ENCODE measurements at places on chromosomes 1 and 21.

- DNase-seq, result peak; percentile 3
Observed at GRCh38 chr21:30072496-30072895, 94.1 kb downstream of the CLDN17 start.

- no peak for DNase-seq
Observed at GRCh38 chr1:61979729-61980128, 214.9 kb upstream of the L1TD1 start.

GRCh38 chr21:22791376-22791775, 1793.2 kb downstream of the NCAM2 start:
- no peak for DNase-seq

DNA sequence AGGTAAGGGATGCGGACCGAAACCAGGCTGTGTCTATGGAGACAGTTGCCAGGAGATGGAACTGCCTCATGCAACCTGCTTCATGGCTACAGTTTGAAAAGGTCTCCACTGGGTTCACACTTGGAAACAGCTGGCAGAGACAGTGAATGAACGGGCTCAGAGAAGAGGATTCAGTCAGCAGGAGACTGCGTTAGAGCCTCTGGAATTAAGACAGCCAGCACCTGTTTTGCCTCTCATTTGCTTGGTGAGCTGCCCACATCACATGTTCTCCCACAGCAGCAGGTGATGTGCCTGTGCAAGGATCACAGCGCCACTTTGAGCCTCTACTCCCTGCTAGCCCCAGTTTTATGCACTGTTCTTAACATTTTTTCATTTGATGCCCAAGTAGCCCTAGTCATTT, 321.0 kb downstream of the PLPP3 start:
- no peak for DNase-seq

GRCh38 chr1:119260506-119260905, 108.1 kb upstream of the HAO2 start:
- no peak for DNase-seq

DNA sequence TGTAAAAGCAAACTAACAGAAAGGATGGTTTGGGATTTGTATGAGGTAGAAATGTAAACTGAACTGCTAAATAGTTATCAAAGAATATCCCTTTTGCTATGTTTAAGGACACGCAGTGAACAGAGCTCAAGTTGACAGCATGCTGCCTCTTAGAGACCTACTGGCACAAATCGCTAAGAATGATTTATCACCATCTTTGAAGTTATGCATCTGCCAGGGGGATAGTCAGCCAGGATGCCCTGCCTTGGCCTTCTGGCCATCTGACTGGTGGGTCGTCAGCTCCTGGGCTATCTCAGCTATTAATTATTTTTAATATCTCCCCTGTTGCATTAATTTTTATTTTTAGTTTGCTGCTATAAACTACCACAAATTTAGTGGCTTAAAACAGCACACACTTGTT, 334.8 kb upstream of the KAZN start:
- DNase-seq, result no peak

DNA sequence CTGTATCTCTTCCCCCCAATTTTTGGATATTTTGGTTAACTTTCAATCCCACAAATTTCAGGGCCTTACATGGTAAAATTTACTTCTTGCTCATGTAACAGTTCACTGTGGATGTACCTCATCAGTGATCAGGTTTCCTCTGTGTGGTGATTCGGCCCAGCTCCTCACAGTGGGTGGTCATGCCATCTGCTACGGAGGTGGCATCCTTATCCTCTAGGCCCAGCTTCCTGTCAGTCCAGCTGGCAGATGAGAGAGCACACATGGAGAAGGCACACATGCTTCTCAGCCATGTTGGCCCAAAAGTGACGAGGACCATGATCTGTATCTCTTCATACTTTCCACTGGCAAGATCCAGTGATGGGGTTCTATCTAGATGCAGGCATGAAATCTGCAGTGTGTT, 27.2 kb downstream of the PCBP3 start:
- DNase-seq, result no peak

- DNase-seq, result no peak
Observed at GRCh38 chr1:34578306-34578705, 176.5 kb upstream of the GJB5 start.

GRCh38 chr1:48627486-48627885, 149.2 kb downstream of the BEND5 start:
- DNase-seq, result no peak

GRCh38 chr1:115632251-115633026, 9.3 kb upstream of the VANGL1 start:
- DNase-seq, result no peak

DNA sequence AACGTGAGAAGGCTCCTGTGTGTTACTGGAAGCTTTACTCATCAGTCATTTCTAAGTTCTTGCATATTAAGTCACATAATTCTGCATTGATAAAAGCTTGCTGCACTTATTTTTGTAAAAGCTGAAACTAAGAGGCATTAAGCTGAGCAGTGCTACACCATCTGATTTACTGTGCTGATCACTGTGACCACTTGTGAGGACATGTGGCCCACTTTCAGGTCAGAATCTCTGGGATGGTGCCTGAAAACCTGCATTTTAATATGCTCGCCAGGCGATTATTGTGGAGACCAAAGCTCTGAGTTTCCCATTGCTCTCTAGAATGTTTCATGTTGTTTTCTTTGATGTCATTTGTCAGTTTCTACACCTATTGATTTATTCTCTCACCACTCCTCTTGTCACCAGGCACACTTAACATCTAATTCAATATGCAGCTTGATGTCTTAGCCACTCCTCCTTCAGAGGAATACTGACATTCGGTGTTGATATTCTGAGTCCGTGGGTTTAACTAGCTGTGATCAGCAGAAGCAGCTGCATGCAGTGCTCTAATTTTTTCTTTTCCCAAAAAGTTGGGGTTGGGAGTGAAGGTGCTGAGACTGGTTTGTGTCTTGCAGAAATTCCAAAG, 85.3 kb downstream of the RAVER2 start:
- no peak for DNase-seq

DNA sequence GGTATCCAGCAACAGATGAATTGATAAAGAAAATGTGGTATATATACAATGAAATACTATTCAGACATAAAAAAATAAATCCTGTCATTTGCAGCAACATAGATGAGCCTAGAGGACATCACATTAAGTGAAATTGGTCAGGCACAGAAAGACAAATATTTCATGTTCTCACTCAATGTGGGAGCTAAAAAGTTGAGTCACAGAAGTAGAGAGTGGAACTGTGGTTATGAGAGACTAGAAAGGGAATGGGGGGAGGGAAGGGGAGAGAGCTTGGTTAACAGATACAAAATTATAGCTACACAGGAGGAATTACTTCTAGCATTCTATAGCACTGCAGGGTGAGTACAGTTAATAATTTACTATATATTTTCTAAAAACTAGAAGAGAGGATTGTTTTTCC, 37.1 kb upstream of the SERPINC1 start:
- peak; percentile 15 for DNase-seq

- no peak for DNase-seq
Observed at GRCh38 chr21:16855164-16855667, 657.6 kb upstream of the CXADR start.

- DNase-seq, result peak; percentile 39
Observed at GRCh38 chr21:45074818-45075595, 627 bp downstream of the ADARB1 start.

- no peak for DNase-seq
Observed at GRCh38 chr1:150753416-150753815, 12.2 kb downstream of the CTSS start.

- DNase-seq, result peak; percentile 50
Observed at GRCh38 chr21:26850116-26850643, 5.0 kb upstream of the ADAMTS1 start.

- no peak for DNase-seq
Observed at GRCh38 chr1:89001510-89001909, 9.1 kb upstream of the KYAT3 start.

DNA sequence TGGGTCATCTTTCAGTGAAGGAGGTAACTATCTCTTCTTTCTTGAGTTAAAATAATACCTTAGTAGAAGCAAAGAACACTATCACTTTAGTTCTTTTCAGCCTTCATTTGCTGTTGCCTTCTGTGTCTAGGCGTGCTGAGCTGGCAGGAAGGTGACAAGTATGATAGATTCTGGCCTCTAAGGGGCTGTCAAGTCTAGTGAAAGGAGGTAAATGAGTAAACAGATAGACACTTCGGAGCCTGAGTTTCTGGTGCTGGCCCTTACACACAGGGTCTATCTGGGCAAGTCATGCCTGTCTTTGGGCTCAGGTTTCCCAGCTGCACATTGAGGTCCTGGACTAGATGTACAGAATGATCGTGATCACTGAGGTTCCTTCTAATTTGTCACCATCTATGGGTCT, 89.3 kb downstream of the ROR1 start:
- DNase-seq, result no peak

GRCh38 chr1:69523461-69523860, 44.3 kb upstream of the LRRC7 start:
- DNase-seq, result no peak

DNA sequence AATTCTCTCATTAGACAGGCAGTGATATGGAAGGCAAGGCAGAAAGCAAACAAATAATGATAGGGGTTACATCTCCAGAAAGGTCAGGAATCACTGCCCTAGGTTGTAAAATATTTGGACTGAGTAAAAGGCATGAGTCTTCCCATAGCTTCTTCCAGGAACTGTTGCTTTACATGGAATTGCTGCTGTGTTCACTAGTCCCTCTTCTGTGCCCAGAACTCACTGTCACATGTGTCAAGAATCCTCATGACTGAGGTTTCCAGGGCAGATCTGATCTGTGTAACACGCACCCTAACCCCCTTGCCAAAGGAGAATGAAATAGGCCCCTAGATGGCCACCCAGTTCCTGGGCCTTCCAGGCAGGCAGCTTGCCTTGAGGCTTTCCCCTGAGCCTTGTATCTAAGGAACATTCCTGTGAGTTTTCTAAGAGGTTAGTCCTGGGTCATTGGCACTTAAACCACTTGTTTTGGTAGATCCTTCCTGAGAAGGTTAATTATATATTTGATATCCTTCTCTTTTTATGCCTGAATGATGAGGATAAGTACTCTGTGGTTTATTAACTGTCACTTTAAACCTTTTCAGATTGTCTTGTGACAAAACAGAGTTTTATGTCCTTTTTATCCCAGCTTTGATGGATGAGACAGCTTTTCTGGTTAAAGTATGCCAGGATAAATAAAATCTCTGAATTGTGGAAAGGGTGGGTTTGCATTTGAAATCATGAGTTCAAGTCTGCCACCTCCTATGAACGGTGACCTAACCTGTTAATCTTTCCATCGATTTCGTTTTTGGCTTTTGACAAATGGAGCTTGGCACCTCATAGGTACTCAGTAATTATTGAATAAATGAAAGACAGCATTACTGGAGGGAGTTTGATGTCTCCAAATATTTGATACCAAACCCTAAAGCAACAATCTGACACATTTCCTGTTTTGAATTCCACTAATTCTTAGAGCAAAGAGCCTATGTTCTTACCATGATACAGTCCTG, 163.3 kb downstream of the DHRS3 start:
- peak; percentile 61 for DNase-seq

DNA sequence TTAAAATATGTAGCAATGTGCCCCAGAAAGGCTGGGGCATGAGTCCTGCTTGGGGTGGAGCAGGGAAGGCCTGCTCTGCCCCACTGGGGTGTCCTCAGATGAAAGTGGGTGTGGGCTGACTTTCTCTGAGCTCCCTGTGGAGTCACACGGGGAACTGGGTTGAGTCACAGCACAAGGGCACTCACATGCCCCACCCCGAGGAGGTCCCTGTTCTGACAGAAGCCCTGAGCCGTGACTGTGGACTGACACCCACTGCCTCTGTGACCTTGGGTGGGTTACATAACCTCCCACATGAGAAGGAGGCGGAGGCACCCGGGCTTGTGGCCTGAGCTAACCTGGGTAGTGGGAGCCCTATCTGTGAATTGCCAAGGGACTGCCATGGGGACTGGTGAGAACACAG, 52.5 kb upstream of the TINAGL1 start:
- DNase-seq, result no peak

GRCh38 chr1:56644919-56645676, at the start of gene PRKAA2:
TSS of gene PRKAA2 (plus strand) at chr1:56645314. CDS start at chr1:56645388, 74 bp downstream.
- peak; percentile 74 for DNase-seq

GRCh38 chr1:212607913-212608391, 609 bp upstream of the ATF3 start:
- no peak for DNase-seq

GRCh38 chr1:228706305-228706704, 29.0 kb upstream of the RHOU start:
- no peak for DNase-seq

DNA sequence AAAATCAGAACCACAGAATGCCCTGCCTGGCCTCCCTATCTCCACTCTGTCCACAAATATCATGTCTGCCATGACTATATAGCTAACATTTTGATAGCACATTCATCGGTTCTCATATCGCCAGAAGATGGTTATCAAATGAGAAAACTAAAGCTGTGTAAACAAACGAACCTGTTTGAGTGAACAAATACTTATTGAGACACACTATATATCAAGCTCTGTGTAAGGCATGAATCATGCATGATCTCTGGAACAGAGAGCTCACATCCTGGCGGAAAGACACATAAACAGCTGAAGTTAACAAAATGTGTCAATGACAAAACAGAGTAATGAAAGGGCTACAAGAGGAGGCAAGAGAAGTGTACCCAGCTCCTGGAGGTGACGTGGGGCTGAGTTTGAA, 13.1 kb downstream of the KCND3 start:
- no peak for DNase-seq

- no peak for DNase-seq
Observed at GRCh38 chr1:81032374-81032773, 768.4 kb upstream of the ADGRL2 start.

- DNase-seq, result peak; percentile 52
Observed at GRCh38 chr1:179586107-179586823, 5.4 kb upstream of the TDRD5 start.

- DNase-seq, result no peak
Observed at GRCh38 chr1:174105086-174105485, 54.2 kb upstream of the RABGAP1L start.

DNA sequence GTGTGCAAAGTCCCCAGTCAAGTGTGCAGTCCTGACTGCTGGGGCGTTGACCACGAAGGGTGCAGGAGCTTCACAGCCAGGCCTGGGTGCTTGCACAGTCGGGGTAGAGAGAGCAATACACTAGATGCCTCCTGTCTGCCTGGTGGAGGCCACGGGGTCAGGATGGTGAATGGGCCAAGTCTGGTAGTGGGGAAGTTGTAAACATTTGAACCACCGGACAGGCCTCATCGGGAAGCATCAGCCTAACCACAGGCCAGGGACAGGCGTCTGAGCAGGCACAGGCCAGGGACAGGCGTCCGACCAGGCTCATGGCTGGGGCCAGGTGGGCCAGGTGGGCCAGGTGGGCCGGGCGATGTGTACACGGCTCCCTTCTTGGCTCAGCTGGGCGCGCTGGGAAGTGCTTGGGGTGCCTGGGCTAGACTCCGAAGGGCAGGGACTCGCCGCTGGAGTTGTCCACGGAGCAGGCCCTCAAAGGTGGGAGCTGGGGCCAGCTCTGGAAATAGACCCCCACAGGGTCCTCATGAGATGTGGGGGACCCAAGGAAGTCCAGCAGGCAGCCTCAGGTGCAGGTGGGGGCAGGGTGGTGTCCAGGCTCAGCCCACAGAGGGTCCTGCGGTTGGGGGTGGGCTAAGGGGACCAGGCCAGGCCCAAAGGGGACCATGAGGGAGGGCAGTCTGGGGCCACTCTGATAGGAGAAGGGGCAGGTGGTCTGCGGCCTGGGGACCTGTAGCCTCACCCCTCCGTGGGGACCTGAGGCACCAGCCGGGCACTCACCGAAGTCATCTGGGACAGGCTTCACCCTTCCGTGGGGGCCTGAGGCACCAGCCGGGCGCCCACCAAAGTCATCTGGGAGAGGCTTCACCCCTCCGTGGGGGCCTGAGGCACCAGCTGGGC, 15.0 kb downstream of the COL6A1 start:
- no peak for DNase-seq
